Thoracic aorta (tissue), 2 donors: ENCODE measurements at places on chromosomes 11 and 22.

GRCh38 chr22:35802885-35803284 lies 85.2 kb downstream of the APOL5 start:
- DNase-seq = no peak

DNA sequence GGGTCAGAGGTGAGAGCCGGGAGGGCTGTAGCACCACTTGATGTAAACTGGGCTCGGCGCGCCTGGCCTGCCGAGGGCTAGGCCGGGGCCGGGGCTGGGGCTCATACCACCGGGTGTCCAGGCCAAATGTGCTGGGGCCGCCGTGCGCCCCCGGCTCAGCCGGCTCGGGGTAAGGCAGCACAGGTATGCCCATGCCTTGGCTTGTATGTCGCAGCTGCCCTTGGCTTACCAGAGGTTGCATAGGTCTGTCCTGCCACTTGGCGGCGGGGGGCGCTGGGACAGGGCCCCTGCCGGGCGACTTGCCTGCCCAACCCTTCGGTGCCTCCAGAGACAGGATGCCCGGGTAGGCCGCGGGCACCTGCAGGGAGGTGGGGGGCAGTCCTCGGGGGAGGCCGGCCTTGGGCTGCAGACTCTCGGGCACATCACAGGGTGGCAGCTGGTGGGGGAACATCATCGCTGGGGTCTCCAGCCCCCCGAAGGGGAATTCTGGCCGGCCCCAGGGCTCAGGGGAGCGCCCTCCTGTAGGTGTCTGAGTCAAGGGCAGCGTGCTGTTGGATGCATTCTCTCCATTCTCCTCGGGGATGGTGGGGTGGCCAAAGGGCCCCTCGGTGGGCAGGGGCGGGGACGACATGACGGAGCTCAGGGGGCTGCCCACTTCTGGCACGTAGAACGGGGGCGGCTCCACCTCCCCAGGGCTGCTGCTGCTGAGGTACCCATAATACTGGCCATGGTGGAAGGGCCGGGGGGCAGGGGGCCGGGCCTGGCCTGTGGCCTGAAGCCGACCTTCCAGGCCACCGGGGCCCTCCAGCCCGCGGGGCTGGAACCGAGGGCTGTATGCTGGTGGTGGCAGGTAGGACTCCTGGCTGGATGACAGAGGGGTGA lies 36.4 kb downstream of the IGSF9B start:
- DNase-seq = no peak

- DNase-seq = peak; percentile 58
Measured at GRCh38 chr11:61187505-61188130, 15.7 kb upstream of the PGA3 start.

- DNase-seq = no peak
Measured at GRCh38 chr11:71933141-71933933, 4.5 kb downstream of the RNF121 start.

DNA sequence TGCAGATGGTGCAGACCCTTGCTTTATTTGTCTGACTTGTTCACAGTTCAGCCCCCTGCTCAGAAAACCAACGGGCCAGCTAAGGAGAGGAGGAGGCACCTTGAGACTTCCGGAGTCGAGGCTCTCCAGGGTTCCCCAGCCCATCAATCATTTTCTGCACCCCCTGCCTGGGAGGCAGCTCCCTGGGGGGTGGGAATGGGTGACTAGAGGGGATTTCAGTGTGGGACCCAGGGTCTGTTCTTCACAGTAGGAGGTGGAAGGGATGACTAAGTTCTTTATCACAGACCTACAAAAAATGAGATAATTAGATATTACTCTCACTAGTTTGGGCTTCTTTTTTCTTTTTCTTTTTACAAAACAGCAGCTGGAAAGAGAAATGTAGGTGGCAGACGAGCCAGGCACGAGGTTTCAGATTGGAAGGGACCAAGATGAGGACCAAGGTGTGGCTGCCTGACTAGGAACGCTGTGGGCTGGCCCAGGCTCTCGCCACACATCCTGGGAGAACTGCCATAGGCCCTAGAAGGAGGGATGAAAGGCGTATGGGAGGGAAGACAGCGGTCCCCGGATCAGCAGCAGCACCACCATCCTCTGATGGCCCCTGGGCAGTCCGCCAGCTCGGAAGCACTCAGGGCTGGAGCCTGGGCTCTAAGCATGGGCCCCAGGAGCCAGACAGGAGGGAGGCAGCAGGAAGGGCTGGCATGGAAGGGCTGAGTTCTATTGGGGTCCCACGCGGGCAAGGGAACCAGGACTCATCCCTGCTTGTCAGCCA lies 14.2 kb downstream of the TXN2 start:
- no peak for DNase-seq

DNA sequence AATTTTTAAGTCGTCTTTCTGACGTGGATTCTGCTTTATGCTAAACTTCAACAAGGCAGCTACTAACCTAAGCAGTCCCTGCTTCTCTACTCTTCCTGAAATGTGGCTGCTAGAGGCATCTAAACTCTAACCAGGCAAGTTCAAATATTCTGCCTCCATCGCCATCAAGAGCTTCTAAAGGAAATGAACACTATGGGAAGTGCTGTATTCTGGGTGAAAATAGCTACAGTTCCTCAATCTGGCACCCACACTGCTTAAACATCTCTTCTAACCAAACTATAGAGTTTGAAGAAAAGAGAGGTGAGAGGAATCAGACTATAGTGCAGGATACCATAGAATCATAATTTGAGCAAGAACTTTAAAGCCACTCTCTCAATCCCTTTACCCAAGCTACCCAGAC lies 6.3 kb downstream of the NRIP3 start:
- DNase-seq = no peak

DNA sequence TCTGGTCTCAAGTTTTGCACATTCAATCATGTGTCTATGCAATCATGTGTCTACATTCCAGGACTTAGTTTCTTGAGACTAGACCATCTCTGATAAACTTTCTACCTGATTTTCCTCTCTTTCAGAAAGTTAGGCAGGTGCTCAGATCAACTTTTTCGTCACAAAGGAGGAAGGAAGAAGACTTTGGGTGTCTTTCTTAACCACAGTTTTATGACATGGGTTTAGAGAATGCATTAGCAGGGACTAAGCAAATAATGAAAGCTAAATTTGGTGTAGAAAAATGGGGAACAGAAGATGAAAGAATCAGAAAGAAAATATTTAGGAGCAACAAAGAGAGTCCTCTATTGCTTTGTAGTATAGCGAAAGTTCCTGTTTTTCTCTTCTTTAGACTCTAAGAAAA lies 7.7 kb upstream of the GLYATL1B start:
- DNase-seq = no peak

- DNase-seq = no peak
Measured at GRCh38 chr11:8766988-8767374, 84.4 kb downstream of the RPL27A start.

DNA sequence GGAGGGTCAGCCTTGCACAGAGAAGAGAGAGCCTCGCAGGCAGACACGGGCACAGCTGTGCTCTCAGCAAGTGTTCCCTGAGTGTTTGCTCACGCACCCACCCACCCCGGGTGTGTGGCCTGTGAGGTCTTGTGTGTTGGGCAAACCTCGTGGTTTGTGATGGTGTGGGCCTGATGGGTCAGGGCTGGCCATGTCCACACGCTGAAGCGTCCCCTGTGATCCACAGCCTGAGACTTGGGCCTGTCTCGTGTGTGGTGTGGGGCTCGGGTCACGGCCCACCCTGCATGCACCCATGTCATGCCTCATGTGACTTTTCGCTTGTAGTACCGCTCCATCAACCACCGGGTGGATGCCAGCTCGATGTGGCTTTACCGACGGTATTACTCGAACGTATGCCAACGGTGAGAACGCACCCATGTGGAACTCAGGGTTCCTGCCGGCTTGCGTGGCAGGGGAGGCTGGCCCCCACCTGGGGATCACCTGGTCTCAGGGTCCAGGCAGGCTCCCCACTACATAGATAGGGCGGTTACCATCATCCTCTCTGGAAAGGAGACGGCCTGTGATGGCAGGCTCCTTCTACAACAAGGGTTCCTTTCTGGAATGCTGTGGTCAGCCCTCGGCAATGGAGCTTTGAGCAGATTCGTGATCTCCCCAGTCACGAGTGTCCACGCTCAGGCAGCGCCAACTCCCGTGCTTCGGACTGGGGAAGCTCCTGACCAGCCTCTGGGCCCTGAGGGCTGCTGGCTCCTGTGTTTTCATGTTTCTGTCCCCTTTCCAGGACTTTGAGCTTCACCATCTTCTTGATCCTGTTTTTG lies 5.9 kb downstream of the TPCN2 start:
- DNase-seq = no peak

GRCh38 chr11:120828847-120829246 lies 195.1 kb upstream of the TBCEL start:
- no peak for DNase-seq

- DNase-seq = no peak
Measured at GRCh38 chr11:69245491-69246345, 48.2 kb upstream of the MYEOV start.

DNA sequence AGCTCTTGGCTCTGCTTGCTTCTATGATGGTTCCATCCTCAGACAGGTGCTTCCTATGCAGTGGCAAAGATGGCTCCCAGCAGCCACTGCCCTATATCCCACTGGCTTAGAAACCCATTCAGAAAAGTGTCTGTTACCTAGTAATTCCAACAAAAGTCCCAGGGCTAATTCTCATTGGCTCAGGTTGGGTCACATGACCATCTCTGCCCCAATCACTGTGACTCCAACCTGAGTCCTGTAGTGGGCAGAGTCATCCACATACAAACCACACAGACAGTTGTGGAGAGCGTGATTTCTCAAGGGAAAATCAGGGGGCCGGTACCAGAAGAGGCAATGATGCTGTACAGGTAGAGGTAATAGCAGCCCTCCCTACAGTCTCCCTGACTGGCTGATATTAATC lies 67.5 kb downstream of the LHFPL7 start:
- no peak for DNase-seq

GRCh38 chr11:43712676-43713075 lies 32.1 kb downstream of the HSD17B12 start:
- DNase-seq = no peak

GRCh38 chr11:35602979-35603378 lies 15.3 kb upstream of the FJX1 start:
- DNase-seq = no peak

GRCh38 chr11:62664405-62665074 lies 470 bp downstream of the C11orf98 start:
- no peak for DNase-seq
